ENCODE measurements at places on chromosomes 5 and 9. TPM values are rescaled to one million over a fixed set of nuclear protein-coding genes. Genes with fewer than 3 reads are reported as not detected.

The FOXE1 gene
- total RNA-seq, result not detected

GRCh38 chr5:112973036-112973435, 3.6 kb upstream of the DCP2 start:
- no peak for DNase-seq
- H3K36me3 ChIP-seq, result no peaks in the 10 kb centered on the region

- no peak overlapping the region for H3K27ac ChIP-seq
- H3K36me3 ChIP-seq, result no peaks in the 10 kb centered on the region
- DNase-seq, result no peak
Observed at GRCh38 chr5:133427121-133427777, 185.1 kb downstream of the FSTL4 start.

DNA sequence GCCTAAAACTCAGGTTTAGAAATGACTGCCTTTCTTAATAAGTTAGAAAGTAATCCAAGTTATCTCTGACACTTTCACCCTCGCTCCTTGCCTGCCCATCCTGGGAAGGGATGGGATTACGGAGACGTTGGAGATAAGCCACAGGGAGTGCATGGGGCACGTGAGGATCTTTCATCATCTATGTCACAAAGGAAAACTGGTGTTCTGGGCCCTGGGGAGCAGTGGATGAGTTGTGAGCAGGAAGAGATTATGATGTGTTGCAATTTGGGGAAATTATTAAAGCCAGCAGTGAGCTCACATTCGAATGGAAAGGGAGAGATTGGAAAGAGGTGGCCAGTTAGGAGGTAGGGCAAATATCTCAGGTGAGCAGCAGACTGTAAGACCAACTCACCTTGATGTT, 12.8 kb downstream of the AFAP1L1 start:
- H3K36me3 ChIP-seq, result no peaks in the 10 kb centered on the region
- H3K4me3 ChIP-seq, result peak overlapping the region; percentile 24
- H3K27ac ChIP-seq, result peak overlapping the region; percentile 95
- H3K27me3 ChIP-seq, result no peaks in the 10 kb centered on the region
- peaks cover 100% of the 10 kb centered on the region for H3K4me1 ChIP-seq

- DNase-seq, result no peak
- H3K36me3 ChIP-seq, result no peaks in the 10 kb centered on the region
- no peaks in the 10 kb centered on the region for H3K27me3 ChIP-seq
- H3K27ac ChIP-seq, result peak overlapping the region; percentile 95
Observed at GRCh38 chr5:140115186-140115500, 1.2 kb downstream of the PURA start.

Data from left ventricle myocardium inferior (tissue), 1 donor.